CMK (cell line): ENCODE measurements at places on chromosomes 11 and 22.

DNA sequence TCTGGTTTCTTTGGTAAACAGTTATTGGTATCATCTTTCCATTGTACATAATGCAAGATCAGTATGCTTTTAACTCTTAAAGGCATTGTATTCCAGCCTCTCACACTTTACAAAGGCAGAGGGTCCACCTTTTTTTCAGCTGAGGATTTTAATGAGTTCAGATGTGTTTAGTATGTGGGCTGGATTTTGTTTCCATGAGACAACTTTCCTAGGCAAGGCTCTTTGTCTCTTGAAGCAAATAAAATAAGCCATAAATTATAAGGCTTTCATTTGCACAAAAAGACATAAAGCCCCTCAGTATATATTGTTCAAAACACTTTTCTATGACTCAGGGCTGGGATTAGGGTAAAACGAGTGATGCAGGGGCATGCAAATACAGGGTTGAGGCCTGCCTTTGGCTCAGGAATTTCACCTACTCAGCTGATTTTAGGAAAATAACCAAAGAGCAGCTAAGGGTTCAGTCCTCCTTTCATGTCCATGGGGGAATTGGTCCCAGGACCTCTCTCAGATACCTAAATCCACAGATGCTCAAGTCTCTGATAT, 7.6 kb downstream of the MMP20 start:
- no peak for DNase-seq

DNA sequence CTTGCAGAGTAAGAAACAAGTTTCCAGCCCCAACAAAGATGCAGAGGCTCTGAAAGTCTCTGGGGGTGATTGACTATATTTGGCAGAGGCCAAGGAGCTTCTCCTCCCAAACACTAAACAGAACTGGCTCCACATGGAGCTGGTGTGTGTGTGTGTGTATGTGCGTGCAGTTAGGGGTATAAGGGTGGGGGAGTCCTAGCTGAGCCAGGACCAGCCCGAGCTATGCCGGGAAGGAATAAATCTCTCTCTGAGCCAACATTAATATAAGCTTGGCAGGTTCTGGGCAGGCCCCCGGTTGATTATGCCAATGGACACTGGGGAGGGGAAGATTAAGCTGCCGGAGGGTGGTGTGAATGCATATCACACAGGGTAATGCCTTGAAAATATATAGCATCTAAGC, 324.2 kb downstream of the MIAT start:
- no peak for DNase-seq

DNA sequence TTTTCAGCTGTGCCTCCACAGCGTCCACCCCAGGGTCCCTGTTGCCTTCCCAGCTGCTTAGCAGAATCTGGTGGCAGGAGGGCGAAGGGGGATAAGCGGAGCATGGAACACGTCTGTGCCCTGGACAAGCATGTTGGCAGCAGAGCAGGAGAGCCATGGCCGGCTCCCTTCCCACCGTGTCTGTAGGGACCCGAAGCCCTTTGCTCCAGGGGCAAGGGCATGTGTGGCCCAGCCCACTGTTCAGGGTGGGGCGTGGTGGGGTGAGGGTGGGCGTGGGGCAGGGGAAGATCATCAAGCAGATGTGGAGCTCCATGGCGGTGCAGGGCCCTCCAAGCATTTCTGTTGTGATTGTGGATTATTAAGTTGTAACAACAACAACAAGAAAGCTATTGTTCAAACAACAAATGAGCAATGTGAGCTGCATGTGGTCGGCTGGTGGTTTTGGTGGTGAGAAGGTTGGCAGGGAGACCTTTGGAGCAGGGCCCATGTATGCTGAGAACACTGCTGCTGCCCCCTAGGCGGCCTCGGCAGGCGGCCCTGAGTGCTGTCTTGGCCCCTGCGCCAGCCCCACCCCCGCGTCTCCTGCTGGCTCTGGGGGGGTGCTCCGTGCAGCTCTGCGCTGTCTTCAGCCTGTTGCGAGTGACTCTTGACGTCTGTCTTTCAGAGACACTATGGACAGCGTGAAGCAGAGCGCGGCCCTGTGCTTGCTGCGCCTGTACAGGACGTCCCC, 50.9 kb downstream of the AP2A2 start:
- DNase-seq = no peak

GRCh38 chr11:47907499-47907898, 59.3 kb upstream of the NUP160 start:
- no peak for DNase-seq

GRCh38 chr11:613369-613968, 2.3 kb downstream of the IRF7 start:
- no peak for DNase-seq

GRCh38 chr22:19596680-19597398, 72.6 kb upstream of the CLDN5 start:
- no peak for DNase-seq

GRCh38 chr11:17606233-17607082, 59.4 kb downstream of the OTOG start:
- no peak for DNase-seq

- no peak for DNase-seq
These were observed 42.7 kb downstream of the SLC1A2 start for GRCh38 chr11:35376613-35377012.

DNA sequence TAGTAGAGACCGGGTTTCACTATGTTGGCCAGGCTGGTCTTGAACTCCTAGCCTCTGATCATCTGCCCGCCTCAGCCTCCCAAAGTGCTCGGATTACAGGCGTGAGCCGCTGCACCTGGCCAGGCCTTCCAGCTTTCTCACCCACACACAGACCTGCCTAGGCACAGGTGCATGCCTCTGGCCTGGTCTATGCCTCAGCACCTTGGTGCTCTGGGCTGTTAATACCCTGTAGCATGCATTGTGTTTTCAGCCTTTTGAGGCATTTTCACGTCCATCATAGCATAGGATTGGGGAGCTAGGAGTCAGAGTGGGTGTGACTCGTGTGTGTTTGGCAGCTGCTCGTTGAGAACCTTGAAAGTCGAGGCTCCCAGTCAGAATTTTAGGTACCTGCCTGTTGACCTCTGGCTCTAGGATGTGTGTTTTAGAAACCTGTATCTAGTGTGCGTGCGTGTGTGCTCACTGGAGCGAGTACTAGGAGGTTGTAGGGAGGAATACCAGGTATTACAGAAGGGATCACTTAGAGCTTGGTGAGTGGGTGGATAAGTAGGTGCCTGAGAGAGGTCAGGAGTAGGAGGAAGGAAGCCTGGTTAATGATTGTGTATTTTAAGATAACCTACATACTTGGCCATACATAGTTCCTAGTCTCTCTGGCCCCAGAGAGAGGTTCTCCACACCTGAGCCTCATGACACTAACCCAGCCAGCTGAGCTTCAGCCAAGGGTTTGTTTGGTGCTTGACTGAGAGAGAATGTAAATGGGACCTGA, 20.0 kb downstream of the CRKL start:
- DNase-seq = no peak

DNA sequence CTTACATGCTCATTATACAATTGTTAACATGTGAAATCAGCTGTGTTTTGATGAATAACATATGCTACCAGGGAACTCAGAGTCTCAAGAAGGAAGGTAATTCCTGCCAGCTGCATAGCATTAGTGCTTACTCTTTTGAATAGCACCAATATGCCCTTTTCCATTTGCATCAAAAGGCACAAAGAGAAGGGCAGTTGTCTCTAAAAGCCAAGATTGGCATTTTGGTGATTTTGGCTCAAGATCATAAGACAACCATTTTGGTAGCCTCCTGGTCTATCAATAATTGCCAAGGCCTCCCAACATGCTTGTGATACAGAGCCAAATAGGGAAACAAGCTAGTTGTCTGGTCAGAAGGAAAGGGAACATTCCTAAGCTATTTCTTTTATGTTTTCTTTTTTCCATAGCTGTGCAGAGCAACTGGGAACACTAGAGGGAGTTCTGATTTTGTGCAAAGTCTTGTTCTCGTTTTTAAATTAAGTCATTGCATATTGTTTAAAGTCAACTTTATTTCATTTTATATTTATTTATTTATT, 416.7 kb upstream of the CHORDC1 start:
- no peak for DNase-seq

GRCh38 chr22:46969961-46970360, 207.5 kb downstream of the TBC1D22A start:
- no peak for DNase-seq

GRCh38 chr11:1307163-1307870, 2.1 kb downstream of the TOLLIP start:
- peak; percentile 30 for DNase-seq

GRCh38 chr11:96567176-96567575, 177.4 kb downstream of the JRKL start:
- no peak for DNase-seq

GRCh38 chr22:33487041-33487716, 429.0 kb upstream of the SYN3 start:
- DNase-seq = no peak

- no peak for DNase-seq
These were observed 93.9 kb downstream of the CD44 start for GRCh38 chr11:35232891-35233330.

DNA sequence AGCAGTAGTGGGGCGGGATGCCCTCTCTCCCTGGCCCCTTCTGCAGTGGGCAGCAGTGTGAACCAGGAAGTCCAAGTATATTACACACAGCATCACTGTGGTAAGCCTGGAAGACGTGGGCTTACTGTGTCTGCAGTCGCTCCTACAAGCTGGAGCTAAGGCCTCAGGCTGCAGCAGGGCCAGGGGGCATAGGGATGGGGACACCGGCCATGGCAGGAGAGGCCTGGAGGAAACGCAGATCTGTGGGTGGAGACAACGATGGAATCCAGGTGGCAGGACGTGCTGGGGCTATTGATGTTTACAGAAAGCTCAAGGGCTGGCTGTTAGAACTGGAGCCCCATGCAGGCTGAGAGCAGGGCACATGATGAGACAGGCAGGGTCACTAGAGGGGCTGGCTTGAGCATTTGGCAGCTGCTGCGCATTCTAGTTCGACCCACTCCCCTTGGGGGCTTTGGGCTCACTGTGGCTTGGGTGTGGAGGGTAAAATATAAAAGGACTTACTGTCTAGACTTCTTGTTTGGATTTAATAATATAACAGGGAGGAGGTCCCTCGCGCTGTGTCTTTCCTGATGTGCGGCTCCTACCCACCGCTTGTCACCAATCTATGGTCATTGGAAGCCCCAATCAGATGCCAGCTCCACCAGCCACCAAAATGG, 539.5 kb downstream of the TBC1D22A start:
- DNase-seq = no peak

DNA sequence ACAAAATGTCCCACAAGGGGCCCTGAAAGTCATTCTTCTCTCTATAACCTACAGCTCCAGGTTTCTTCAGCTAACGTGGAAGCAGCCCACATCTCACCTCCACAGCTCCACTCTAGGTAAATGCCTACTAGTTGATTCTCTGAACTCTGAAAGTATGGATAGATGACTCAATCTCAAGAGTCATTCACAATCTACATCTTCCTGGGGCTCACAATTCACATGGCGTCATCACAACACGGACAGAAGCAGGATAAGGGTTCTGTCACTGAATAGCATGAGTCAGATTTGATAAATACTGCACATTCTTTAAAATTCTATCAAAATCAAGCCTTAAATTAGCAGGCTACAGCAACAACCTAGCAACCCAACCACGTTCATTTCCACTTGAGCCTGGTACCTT, 96.3 kb downstream of the PLEKHA7 start:
- no peak for DNase-seq

DNA sequence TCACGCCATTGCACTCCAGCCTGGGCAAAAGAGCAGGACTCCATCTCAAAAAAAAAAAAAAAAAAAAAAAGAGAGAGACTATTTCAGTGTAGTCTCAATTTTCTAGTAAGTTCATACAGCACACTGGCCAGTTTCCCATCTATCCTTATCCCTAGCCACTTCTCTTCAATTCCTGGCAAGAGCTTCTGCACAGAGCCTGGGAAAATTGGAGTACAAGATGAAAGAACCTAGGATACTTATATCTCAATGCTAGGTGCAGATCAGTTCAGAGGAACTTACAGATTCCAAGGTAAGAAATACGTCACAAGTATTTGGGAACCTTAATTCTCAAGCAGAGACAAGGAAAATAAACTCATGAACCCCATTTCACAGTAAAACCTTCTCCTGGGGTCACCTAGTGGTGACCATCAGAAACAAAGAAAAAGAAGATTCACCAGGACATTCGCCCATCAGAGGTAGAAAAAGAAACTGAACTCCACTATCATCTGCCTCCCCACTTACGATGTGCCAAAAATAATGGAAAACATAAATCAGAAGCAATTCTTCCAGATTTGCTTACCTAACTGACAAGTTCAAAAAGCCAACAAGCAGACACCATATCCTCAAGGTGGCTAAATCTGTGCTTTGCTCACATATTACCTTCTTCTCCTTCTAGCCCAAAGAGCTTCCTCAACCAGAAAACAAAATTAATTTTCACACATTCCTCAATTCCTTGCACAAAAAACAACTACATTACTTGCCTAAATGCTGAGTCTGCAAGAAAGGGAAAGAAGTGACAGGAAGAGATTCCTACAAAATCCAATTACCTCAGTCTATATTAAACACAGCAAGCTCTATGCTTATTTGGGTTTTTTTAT, 4.9 kb downstream of the DENND5A start:
- no peak for DNase-seq

GRCh38 chr22:17846326-17846992, 72.2 kb upstream of the BID start:
- DNase-seq = no peak

DNA sequence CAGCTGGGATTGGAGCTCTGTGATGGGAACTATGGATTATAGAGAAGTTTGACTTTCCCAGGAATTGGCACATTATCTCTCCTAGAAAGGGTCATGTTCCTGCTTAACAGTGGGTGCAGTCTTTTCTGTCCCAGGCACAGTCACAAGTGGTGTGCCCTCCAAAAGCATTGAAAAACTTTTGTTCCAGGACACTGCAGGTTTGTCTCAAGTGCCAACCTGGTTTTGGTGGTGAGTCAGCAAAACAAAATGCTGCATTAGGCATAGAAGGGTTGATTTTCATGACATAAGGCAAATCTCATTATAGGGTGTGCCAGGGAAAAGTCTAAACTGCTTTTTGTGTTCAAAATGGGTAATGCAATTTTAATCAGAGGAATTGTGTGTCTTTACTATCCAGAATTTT, 4.9 kb downstream of the HTATIP2 start:
- no peak for DNase-seq

- no peak for DNase-seq
These were observed 57.6 kb downstream of the LIF start for GRCh38 chr22:30188911-30189310.

DNA sequence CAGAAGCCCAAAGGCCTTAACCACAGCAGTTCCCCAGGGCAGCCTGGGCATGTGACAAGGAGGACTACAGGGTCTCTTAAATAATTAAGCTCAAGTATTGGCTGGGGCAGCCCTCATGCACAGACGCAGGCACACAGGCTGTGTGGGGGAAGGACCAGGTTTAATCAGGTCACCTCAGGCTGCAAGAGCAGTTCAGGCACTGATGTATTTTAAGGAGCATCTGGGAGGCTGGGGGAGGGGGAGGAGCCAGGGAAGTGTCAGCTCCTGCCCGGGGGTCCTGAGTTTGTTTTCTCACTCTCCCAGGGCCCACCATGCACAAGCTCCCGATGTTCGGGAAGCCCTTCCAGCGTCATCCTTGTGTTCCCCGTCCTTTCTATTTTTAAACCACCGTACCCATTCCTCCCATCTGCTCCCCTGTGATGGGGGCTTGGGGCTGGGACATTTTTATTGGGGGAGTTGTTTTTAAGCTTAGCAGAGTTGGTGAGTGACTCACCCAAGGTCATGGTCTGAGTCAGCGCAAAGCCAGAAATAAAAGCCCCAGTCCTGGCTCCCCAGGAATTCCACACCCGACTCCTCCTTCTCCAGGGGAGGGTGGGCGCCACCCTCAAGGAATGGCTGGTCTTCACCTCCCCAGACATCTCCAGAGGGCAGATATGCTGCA, 2.4 kb downstream of the CSDC2 start:
- DNase-seq = no peak
